ENCODE measurements at places on chromosomes 13 and 19.
A peak's percentile ranks its signal among the peaks of the same experiment; 100 is the strongest.

GRCh38 chr13:21980049-21980448 is 309.2 kb downstream of the FGF9 start:
- DNase-seq: no peak

GRCh38 chr13:60230593-60230992 is 66.9 kb upstream of the DIAPH3 start:
- DNase-seq: no peak

DNA sequence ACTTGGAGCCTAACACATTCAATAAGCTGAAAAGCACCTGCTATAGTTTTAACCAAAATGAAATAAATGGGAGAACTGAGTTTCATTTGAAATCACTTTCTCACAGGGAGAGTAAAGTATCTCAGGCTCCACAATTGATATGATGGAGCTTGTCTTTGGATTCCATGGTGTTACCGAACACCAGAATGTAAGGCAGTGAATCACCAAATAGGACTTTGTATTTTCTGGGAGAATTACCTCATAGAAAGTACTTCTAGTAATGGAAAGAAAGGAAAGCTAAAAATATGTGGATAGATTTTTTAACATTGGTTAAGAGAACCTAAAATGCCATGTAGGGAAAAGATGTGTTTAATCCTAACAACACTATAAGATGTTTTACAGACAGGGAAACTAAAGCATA is 123.6 kb downstream of the NALCN start:
- DNase-seq: no peak

- no peak for DNase-seq
Observed at GRCh38 chr13:30739761-30740642, 4.7 kb downstream of the ALOX5AP start.

DNA sequence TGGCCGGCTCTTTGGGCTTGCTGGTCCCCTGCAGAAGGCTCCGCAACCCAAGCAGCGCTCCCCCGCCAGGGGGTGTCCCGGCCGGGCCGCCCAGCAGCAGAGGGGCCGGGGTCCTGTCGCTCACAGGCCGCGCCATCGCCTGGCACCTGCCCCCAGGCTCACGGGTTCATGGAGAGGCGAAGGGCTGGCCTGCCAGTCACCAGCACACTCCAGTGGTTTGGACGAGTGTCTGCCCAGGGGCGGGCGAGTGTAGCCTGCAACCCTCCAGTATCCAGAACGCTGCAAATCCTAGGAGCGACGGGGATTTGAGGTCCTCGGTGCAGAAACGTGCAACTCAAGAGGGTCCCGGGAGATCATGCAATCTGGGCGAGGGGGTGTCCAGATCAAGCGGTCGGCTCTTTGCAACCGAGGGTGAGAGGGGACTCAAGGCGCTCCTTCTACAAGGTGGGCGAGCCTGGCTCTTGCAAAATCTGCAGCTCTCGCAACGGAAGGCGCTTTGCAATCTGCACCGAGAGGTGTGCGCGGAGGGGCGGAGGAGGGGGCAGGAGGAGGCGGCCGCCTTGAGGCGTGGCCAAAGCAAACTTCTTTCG is at the start of gene DBP:
DBP (minus strand) TSS at position 521 of the 590 bp plus-strand sequence; CDS start at position 136, 385 bp downstream.
- DNase-seq: no peak

GRCh38 chr13:35157143-35157755 is 215.2 kb downstream of the NBEA start:
- no peak for DNase-seq

GRCh38 chr13:24038405-24038804 is 122.1 kb upstream of the SPATA13 start:
- no peak for DNase-seq

DNA sequence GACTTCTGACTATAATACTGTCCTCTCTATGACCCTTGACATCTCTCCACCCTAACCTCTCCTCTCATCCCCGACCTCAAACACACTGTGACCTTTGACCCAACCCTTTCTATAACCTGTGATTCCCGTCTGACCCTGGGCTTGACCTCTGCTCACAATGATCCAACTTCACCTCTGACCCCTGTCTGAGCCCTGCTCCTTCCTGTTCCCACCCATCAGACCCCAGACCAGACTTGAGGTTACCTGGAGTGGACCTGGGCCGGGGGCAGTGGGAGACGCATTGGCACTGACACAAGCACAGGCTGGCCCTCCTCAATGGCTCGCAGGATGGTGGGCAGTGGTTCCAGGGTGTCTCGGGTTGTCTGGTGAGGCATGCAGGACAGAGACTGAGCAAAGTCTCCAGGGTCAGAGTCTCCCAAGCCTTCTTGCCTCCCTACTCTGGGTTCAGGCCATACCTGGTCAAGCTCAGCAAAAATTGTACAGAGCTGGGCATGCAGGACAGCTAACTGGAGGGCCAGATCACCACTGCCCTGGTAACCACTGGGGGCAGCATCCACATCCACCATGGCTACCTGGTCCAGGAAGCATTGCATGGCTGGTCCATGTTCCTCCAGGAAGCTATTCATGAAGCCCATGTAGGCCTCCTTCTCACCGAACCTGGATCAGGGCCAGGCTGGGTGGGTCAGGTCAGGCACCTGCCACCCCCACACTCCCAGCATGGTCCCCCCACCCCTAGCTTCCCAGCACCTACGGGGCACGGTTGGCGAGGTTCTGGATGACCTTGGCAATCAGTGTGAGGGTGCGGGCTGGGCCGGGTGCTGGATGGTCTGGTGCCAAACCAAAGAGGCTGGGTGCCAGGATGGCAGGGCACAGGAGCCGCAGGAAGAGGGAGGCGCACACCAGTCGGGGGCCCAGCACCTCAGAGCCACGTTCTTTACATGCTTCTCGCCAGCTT is 4.4 kb upstream of the WIZ start:
- no peak for DNase-seq

DNA sequence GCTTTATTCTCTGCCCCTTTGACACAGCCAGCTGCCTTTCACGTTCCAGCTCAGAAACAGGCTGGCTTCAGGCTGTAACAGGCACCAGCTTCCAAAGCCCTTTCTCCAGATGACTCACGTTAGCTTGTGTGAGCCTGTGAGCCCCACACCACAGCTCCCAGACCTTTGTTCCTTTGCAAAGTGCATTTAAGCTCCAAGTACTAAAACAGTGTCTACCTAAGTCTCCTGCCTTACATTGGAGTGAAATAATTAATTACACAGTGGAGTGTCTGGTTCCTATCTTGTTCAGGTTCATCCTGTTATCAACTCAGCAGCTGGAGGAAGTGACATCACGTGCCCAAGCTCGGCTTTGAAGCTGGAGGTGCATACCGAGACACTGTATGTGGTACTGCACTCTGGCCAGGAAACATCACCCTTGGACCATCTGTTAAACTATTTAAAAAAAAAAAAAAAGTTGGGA is 475.8 kb downstream of the FOXO1 start:
- DNase-seq: peak; percentile 76

GRCh38 chr13:103960001-103960400 is 893.8 kb upstream of the SLC10A2 start:
- DNase-seq: no peak
